Activated effector memory CD4-positive, alpha-beta T cell treated with anti-CD3 and anti-CD28 coated beads, Interleukin-2, amount 50 U/mL, for 16 hours (primary cell): ENCODE measurements at places on chromosomes 6 and 20.

DNA sequence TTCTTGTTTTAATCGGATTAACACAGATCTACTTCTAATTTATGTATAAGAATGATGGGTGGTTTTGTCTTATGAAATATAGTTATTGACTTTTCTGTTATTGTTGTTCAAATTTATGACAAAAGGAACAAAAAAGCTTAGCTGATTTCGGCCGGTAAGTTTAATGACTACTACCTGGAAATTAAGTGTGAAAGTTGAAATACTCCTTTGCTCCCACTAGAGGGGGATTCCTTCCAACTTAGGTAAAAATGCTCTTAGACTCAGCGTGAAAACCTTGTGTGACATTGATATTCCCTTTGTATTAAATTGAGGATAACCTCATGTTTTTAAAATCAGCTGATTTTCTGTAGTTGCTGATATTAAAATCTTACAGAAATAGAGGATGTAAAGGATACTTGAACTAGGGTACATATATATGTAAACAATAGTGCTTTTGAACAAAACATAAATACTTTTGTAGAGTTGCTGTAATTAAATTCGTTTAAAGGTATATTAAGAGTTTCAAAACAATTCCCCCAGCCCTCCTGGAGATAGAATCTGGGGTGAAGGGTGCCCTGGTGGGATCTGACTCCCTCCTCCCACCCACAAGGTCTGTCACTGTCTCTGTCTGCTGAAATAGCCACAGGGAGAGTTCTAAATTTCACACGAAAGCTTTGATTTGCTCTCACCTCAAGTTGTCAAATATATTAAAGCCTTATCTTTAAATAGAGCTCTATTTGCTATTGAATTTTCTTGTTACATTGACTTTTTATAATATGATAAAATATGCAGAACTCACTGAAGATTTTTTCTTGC, 257.5 kb downstream of the ARID1B start:
- no peak for DNase-seq

GRCh38 chr6:128507337-128508310, 12.8 kb downstream of the PTPRK start:
- DNase-seq, result no peak

GRCh38 chr20:63054681-63055240, 48.0 kb upstream of the BHLHE23 start:
- peak; percentile 45 for DNase-seq

DNA sequence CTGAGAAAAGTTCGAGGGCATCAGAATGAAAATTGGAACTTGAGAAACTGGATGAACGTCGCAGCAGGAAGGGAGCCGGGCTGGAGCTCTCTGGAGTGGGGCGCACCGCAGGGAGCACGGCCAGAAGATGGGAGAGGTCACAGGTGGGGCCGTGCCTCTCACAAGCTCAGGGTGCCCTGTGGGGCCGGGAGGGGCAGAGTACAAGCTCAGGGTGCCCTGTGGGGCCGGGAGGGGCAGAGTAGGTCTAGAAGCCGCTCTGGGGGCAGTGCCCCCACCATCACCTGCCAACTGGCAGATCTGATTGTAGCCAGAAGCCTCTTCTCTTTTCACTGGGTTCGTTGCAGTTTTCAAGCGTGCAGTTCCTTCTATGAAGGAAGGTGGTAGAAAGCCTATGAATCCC, 61.1 kb upstream of the SNX9 start:
- no peak for DNase-seq

GRCh38 chr6:70823651-70824050, 133.2 kb downstream of the B3GAT2 start:
- no peak for DNase-seq
